ENCODE measurements at places on chromosomes 7 and 10.

- DNase-seq = no peak
Observed at GRCh38 chr7:52450816-52451215, 584.6 kb upstream of the POM121L12 start.

- no peak for DNase-seq
Observed at GRCh38 chr7:29864656-29865055, 58.3 kb downstream of the WIPF3 start.

DNA sequence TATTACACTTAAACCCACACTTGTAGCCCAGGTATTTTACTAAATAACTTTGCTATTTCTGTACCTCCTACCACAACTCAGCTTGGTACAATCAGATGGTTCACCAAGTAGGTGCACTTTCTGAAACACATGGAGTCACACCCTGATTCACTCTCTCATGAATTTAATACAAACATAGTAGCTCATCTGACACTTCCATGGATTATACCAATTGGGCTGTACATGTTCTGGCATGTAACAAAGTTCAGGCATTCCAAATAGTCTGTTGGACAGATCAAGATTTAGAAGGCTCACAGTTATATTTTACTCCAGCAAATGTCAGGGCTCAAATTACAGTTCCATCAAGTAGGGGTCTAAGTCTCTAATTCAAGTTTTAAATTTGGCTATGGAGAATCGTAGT lies 62.2 kb upstream of the RNF148 start:
- DNase-seq = no peak

- no peak for DNase-seq
Observed at GRCh38 chr10:95588025-95588424, 26.9 kb upstream of the SORBS1 start.

- no peak for DNase-seq
Observed at GRCh38 chr7:152654971-152655370, 21.0 kb downstream of the XRCC2 start.

GRCh38 chr10:124114696-124115095 lies 21.3 kb upstream of the CHST15 start:
- DNase-seq = no peak

DNA sequence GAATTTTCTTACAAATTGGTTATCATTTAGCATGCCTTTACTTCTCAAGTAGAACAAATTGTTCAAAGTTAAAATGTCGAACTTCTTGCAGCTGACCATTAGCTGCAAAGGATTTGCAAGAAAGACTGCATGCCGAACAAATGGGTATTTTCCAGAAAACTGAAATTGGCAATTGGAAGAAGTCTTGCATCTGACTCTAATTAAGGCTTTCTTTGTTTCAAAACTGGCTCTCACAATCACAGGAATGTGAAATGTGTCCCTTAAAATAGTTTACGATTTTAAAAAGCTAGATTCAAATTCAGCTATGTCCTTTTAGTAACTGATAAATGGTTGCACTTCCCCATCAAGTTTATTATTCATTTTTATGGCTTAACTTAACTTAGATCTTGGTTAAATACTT lies 207.9 kb downstream of the ARL4A start:
- DNase-seq = no peak

DNA sequence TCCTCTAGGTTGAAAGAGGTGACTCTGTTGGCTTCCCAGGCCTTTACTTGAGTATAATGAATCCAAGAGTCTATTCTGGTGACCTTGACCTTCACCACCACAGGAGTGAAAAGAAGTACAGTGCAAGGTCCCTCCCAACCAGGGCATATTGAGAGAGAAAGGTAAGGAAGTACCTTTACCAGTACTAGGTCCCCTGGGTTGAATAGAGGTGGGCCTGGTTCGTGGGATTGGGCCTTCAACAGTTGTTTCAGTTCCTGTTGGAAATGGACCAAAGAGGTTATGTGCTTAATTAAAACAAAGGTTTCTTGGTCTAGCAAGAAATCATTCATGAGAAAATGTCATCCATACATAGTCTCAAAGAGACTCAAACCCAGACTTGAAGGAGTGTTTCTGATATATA lies 6.4 kb upstream of the SFTPA1 start:
- no peak for DNase-seq

DNA sequence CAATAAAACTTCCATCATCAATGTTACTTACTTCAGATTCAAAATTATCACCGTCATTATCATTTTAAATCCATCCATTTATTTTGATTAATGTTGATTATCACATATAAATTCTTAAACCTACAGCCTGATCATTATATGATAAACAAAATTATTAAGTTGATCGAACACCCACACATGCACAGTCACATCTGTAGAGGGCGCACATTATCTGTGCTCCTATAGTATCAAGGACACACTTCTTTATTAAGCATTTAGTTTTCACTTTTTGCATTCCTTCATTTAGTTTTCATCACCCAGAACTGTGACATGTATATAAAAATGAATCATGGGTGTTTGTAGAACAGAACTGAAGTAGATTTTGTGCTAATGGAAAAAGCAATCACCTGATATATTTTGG lies 26.2 kb upstream of the ZNF716 start:
- DNase-seq = no peak

GRCh38 chr7:23076772-23077171 lies 28.8 kb upstream of the KLHL7 start:
- no peak for DNase-seq

GRCh38 chr10:30985512-30985911 lies 46.2 kb downstream of the ZNF438 start:
- DNase-seq = no peak

- DNase-seq = no peak
Observed at GRCh38 chr7:85426487-85426960, 239.7 kb upstream of the SEMA3D start.

GRCh38 chr7:77537136-77537777 lies at the start of gene PTPN12:
TSS of gene PTPN12 (plus strand) at chr7:77537295. CDS start at chr7:77537547, 252 bp downstream.
- DNase-seq = no peak

GRCh38 chr10:67609996-67610793 lies 85.8 kb downstream of the CTNNA3 start:
- no peak for DNase-seq

- DNase-seq = no peak
Observed at GRCh38 chr10:15197276-15197675, 28.8 kb upstream of the NMT2 start.

GRCh38 chr7:148819697-148820360 lies 64.3 kb downstream of the EZH2 start:
- no peak for DNase-seq

GRCh38 chr10:47404446-47404845 lies 20.4 kb upstream of the ZNF488 start:
- DNase-seq = no peak

- DNase-seq = no peak
Observed at GRCh38 chr7:13153266-13153665, 465.8 kb downstream of the ARL4A start.

DNA sequence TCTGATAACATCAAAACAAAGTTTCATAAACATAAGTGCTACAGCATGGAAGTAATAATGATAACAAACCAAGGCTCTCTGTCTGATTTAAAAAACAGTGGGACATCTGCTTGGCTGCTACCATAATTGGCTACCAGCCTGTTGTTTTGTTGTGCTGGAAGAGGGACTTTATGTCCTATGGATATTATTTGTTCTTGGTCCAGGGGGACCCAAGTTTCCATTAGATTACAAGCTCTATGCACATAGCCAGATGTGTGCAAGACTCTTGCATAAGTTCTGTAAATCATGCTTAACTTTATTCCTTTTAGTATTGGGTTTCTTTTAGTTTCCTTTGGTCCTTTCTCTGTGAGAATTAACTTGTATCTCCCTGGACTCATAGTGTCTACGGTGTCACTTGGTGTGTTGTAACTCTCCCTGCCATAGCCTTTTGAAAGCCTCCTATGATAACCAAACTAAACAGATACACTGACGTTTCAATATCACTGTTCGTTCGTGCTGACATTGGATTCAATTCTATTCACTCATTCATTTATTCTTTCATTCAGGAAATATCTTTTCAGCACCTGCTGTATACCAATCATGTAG lies 41.4 kb upstream of the CD36 start:
- DNase-seq = no peak

- no peak for DNase-seq
Observed at GRCh38 chr7:158781217-158781973, 47.9 kb downstream of the ESYT2 start.

GRCh38 chr10:31694929-31695837 lies 233.4 kb downstream of the ARHGAP12 start:
- no peak for DNase-seq

GRCh38 chr10:87983716-87984115 lies 120.3 kb downstream of the PTEN start:
- DNase-seq = no peak

DNA sequence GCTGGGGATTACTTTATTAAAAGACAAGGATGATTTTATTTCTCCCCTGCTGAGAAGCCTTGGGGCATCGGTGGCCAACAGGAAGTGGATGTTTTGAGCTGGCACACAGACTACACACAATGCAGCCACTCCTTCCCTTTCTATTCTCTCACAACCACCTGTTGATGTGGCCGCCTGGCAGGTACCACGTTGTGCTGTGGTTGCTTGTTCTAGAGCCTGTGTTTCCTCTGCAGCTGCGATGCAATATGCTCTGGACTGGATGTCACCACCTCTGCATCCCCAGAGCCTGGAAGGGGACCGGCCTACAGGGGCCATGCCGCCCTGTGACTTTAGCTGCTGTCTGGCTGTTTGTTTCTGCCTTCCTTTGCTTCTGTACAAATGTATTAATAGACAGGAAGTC lies 195.7 kb upstream of the CELF2 start:
- no peak for DNase-seq

DNA sequence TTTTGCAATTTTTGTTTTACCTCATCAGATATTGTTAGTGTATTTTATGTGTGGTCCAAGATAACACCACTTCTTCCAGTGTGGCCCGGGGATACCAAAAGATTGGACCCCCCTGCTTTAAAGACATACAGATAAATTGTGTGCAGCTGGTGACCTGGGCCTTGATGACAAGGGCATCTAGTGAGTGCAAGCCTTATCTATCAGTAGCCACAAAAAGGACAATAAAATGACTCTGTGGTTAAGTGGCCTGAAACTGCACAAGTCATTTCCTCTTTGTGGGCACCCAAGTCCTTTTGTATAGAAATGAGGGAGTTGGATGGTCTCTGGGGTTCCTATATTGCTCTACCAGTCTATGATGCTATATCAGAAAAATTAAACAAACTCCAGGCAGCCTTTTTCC lies 98.1 kb downstream of the PARD3 start:
- no peak for DNase-seq

DNA sequence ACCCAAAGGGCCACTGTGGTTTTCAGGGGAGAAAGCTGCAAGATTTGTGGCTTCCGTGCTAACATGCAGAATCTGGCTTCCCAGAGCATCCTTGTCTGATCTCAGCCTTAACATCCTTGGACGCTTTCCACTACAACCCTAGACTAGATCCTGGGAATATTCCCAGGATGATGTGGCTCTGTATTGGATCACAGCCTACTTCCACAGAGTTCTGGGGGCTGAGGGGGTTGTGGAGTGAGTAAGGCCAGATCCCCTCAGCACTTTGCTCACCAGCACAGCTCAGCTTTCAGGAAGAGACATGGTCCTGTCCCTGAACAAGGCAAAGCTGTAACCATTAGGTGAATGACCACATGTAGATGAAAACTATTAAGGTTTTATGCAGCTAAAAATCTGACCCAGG lies 241.3 kb upstream of the MYO3A start:
- no peak for DNase-seq

DNA sequence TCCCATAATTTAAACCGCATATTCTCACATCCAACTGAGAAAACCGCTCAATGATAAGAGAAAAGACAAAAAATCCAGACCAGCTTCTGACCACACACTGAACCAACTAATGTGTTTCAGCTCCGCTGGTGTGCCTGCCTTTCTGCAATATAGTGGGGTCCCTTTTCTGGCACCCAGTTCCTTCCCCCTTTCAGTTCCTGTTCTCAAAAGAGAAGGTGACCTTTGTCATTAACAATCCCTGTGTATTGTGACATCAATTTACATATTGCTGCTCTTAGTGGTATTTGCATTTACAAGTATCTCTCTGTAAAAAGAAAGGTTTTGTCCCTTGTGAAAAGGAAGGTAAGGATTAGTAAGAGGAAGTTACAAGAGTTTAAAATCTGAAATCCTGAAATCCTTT lies 1.4 kb downstream of the PPP1R17 start:
- DNase-seq = no peak

GRCh38 chr7:125661677-125662076 lies 732.1 kb upstream of the POT1 start:
- no peak for DNase-seq

GRCh38 chr10:23892296-23892695 lies 316.6 kb upstream of the KIAA1217 start:
- no peak for DNase-seq

DNA sequence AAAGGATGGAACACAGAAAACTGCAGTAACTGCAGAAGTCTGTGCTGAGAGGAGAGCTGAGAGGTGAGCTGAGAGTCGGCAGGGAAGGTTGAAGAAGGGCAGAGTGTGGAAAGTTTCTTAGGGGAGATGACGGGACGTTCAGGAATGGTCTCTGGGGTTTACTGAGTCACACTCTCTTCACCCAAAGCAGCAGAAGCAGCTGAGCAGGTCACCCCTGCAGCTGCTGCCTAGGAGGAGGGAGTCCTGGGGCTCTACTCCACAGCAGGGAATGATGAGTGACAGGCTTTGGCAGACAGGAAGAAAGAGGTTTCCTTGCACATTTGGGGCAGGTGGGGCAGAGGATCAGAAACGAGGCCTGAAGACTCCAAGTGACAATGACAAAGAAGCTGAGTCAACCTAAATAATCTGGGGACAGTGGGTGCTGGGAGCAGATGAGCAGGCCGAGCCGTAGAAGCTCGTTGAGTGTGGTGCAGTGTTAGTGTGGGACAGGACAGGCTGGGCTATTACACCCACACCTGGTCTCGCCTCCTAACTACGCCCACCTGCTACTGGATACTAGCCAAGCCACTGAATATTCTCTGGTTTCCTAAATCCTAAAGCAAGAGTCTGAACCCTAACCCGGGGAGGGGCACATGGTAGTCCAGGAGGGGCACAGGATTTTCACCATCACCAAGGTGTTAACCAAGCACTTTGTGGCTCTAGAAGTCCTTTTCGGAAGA lies 24.9 kb downstream of the BEND7 start:
- DNase-seq = no peak

- no peak for DNase-seq
Observed at GRCh38 chr10:82762641-82763040, 887.6 kb downstream of the NRG3 start.

GRCh38 chr10:117668327-117669008 lies 125.9 kb downstream of the EMX2 start:
- DNase-seq = no peak

GRCh38 chr10:113036619-113037018 lies 86.6 kb downstream of the TCF7L2 start:
- no peak for DNase-seq

DNA sequence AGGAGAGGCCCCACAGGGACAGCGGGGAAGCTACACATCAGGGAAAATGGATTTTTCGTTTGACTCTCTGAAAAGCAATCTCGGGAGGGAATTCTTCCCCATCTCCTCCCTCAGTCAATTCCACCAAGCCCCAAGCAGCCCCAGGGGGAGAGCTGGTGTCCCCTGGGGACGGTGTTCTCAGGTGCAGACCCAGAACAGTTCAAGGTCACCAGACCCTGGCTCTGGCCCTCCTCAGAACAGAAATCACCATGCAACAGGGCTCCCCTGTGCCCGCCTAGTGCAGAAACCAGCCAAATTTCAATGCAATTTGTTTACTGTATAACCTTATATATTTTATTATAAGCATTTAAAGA lies 34.1 kb downstream of the GSDME start:
- no peak for DNase-seq
